ENCODE measurements at places on chromosomes 16 and 17.

- DNase-seq = no peak
Measured at GRCh38 chr16:4089251-4089810, 26.9 kb downstream of the ADCY9 start.

DNA sequence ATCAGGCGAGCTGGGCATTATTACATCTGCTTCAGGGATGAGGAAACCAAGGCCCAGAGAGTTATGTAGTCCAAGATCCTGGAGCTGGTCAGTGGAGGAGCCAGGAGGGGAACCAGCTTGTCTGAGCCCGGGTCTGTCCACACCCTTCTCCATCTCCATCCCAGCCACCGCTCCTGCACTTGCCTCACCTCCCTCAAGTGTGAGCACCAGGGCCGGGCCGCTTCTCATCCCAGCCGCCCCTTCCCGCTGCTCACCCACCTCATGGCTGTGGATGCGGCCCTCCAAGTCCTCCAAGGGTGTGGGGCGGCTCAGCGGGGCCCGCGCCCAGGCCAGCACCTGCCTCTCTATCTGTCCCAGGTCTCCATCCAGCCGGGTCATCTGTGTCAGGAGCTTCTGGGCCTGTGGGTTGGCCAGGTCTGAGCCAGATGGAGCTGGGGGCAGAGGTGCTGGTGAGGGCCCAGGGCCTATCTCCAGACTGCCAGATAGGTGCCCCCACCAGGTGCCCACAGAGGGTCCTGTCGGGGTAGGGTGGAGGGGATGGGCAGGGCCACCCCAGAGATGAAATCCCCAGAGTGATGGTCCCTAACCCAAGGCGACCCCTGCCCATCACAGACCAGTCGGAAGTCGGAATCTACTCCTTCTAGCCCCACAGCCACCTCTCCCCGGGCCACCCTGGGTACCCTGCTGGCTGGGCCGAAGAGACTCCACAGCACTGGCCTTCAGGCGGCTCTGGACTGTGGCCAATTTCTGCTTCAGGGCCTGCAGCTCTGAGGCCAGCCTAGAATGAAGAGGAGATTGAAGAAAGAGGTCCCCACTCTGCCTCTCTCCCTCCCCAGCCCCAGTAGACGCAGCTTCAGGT lies 9.4 kb downstream of the EVPL start:
- DNase-seq = no peak

GRCh38 chr17:44865931-44866330 lies 18.2 kb downstream of the HIGD1B start:
- DNase-seq = no peak

GRCh38 chr17:17874478-17874877 lies 37.7 kb upstream of the SREBF1 start:
- no peak for DNase-seq

DNA sequence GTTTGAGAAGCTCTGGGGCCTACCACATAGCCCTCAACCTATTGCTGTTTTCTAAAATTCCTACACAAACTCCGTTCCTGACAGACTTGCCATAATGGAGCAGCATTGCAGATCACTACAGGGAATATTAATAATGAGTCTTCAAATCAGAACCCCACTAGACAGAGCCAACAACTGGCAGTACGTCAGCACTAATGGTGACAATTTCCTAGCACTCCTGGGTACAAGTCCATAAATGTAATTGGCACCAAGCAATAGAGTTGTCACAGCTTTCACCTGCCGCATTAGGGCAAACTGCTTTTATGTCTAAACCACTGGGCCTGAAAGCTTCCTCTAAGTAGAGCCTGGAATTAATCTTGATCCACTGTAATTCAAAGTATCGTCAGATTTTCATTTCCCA lies 25.5 kb upstream of the ABAT start:
- no peak for DNase-seq

All from T-helper 1 cell (primary cell).